Ovary (tissue), 10 donors: ENCODE measurements at places on chromosomes 7 and 10.

- peak; percentile 2 for DNase-seq
Measured at GRCh38 chr7:1692515-1693418, 22.7 kb downstream of the ELFN1 start.

- no peak for DNase-seq
Measured at GRCh38 chr10:26574783-26575182, 122.7 kb upstream of the PDSS1 start.

DNA sequence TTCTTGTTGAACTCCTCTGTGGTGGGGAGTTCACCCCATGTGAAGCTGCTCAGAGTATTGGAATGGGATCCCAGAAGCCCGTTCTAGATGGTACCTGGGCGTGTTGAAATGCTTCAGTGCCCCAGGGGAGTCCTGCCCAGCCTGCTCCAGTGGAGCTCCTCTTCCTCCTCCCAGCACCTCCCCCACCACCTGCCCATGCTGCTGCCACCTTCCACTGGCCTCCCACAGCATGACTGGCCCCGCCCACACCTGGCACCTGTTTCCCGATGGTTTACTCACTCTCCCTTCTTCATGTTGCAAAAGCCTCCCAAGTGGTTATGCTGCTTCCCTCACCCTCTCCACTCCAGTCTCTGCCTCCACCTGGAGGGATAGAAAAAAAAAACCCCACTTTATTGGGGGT is 32.2 kb upstream of the PCBD1 start:
- DNase-seq = no peak

GRCh38 chr10:2714597-2714996 is 352.8 kb upstream of the PFKP start:
- DNase-seq = no peak

DNA sequence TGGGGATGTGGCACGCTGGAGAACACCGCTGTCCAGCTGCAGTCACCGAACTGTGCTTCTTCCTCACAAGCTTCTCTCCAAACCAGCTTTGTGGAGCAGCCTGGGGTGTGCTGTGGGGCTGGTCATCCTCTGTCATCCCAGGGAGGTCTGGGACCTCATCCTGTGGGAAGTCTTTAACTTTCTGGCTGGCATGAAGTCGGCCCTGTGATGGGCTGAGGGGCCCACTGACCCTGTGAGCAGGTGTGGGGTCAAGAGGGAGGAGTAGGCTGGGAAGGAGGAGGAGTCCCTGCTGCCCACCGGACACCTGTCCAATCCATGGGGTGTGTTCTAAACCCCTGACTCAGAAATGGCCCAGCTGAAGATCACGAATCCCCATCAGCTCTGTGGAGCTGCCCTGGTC is 136.2 kb upstream of the SHH start:
- no peak for DNase-seq
